ENCODE measurements at places on chromosomes 7 and 10. TPM values are rescaled to one million over a fixed set of nuclear protein-coding genes. Genes with fewer than 3 reads are reported as not detected.

- DNase-seq = no peak
Measured at GRCh38 chr10:44397476-44398225, 12.8 kb upstream of the CXCL12 start.

DNA sequence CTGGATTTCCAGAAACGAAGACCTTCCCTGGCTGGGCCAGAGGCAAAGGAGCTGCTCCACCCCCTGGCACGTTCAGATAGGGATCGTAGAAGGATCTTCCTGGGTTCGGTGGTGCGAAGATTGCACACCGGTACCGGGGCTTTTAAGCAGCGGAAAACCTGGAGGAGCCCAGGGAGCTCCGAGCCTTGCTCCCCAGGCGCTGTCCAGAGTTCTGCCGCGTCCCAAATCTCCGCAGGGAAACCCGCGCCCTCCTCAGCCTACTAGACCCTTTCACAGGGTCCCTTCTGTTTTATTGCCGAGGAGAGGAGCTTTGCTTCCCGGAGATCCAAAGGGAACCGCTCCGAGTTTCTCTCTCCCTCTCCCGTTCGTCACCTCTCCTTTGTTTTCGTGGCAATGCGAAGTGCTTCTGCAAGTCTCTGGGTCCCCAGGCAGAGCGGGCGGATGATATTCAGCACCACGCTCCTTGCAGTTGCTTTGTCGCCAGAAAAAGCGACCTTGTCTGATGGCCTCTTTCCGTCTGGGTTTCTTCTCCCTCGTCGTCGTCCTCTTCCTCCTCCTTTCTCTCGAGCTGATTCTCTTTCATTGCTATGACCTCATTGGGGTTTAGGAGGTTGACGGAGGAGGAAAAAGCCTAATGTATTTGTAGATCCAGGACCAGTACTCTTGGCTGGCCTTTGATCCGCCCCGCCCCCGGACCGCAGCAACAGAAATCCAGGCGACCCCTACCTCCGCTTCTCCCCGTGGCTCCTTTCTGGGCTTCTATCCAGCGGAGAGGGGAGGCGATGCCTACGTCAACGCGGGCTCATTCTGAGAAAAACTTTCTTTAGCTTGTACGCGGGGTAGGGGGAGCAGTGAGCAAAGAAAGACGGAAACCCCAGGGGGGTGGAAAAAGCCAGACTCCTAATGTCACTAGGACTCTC is at the start of gene TMEM196:
Gene TMEM196 (minus strand): TSS at position 777 of the 920 bp plus-strand sequence. CDS start 921 bp downstream, outside the sequence.
- DNase-seq = peak; percentile 80

DNA sequence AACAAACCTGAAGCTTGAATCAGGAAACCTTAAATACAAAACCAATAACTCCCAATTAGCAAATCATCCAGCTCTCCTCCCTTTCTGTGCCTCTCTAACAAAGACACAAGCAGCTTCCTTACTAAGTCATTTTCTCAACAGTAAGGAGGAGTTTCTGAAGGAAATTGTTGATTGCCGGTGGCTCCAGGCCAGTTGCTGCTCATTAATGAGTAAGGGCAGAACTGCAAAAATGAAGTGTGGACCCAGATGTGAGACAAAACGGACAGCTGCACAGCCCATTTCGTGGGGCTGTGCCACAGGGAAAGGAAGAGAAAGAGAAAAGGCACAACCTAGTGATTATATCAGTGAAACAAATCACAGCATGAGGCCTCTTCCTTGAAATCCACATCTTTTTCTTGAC is 42.8 kb upstream of the RHOBTB1 start:
- no peak for DNase-seq

DNA sequence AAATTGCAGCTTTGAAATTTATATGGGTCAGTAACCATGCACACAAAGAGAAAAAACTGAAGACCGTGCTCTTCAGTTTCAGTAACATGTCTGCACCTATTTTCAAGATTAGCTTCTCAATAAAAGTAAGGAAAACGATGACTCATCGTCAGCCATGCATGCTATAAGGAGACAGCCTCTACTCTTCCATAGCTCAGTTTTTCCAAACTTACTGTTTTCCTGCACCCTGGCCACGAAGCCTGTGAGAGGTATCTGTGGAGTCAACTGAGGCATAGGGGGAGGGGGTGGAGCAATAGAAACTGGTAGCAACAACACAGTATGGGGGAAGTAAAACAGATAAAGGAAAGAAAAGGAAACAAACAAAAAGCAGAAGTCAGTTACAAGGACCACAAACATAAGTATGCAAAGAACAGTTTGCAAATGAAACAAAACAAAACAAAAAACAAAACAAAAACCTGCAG is 58.0 kb downstream of the PDSS1 start:
- no peak for DNase-seq

DNA sequence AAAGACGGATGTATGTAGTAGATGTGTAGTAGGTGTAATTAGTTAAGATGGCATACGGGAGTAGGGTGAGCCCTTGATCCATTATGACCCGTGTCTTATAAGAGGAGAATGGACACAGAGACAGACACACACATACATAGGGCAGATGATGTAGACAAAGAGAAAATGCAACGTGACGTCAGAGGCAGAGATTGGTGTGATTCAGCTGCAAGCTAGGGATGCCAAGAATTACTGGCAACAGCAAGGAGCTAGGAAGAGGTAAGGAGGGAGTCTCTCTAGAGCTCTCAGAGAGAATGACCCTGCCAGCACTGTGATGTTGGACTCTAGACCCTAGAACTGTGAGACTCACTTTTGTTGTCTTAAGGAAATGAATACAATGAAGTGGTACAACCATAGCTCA is 247.0 kb upstream of the HABP2 start:
- no peak for DNase-seq

SLC26A4 gene
- total RNA-seq = 0.60 TPM

DNA sequence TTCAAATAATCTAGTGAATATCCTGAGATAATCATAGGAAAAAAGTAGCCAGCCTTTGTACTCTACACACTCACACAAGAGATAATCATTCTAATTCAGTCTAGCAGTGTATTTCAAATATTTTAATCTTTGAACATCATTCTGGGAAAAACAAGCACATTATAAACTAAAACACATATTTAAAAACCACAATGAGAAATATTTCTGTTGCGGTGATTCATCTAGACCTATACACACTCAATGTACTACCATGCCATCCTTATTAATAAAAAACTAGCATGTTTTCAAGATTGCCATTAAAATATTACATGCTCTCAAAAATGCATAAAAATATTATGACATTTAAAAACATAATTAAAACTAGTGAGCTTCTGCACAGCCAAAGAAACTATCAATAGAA is 11.8 kb downstream of the COG5 start:
- no peak for DNase-seq

GRCh38 chr10:122981066-122981464 is 864 bp downstream of the PSTK start:
- no peak for DNase-seq

TAS2R4 gene
- total RNA-seq = 1.3 TPM

GNAT3 gene
- not detected for total RNA-seq

Measured in posterior vena cava (tissue), 2 donors.